Stimulated activated CD8-positive, alpha-beta memory T cell treated with anti-CD3 and anti-CD28 coated beads, Interleukin-2, amount 100 ng/mL, for 1 hour (primary cell): ENCODE measurements at places on chromosomes 16 and 17.

DNA sequence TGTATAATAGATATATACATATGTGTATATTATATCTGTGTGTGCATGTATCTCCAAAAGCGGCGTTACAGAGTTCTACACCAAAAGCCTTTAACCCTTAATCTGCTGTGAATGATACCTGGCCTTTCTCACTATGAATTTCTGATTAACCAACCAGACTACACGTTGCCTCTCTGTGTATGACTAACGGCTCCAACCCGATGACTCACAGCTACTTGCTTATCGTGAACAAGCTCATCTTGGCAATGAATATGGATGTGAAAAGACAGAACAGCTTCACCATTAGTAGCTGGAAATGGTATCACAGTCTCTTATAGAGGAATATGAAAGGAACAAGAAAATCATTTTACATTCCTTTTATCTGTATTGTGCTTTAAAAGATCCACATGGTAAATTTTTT is 23.8 kb upstream of the ARHGAP44 start:
- DNase-seq: no peak

DNA sequence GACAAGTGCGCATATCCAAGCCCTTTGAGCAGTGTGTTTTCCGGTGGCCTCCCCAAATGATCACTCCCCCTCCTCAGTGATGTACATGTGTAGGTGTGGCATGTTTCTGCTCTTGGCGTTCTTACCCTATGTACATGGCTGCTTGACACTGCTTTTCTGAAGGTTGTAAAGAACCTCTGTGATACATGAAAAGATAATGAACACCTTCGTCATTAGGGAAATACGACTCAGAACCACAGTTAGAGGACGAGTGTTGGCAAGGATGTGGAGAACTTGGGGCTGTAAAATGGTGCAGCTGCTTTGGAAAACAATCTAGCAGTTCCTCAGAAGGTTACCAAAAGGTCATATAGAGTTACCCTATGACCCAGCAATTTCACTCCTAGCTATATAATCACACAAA is 28.6 kb downstream of the CEP95 start:
- no peak for DNase-seq

- no peak for DNase-seq
Measured at GRCh38 chr17:3730881-3731429, 7.3 kb downstream of the HASPIN start.

GRCh38 chr17:70021726-70022125 is 53.3 kb upstream of the KCNJ16 start:
- no peak for DNase-seq

DNA sequence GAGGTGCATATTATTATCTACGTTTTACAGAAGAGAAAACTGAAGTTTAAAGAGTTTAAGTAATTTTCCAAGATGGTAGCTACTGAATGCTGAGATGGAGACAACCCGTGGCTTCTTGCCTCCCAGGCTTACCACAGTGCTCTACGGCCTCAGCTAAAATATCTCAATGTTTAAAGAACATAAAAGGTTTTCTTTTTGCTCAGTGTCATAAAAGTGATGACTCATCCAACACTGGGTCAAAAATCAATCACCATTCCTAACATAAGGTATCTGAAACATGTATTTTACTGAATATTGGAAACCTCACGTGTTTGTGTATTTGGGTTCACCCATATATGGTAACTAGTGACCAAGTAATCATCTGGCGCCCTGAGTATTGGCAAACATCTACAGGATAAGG is 18.4 kb downstream of the ABCA9 start:
- DNase-seq: no peak

- DNase-seq: no peak
Measured at GRCh38 chr17:62565817-62566216, 61.7 kb upstream of the MRC2 start.

DNA sequence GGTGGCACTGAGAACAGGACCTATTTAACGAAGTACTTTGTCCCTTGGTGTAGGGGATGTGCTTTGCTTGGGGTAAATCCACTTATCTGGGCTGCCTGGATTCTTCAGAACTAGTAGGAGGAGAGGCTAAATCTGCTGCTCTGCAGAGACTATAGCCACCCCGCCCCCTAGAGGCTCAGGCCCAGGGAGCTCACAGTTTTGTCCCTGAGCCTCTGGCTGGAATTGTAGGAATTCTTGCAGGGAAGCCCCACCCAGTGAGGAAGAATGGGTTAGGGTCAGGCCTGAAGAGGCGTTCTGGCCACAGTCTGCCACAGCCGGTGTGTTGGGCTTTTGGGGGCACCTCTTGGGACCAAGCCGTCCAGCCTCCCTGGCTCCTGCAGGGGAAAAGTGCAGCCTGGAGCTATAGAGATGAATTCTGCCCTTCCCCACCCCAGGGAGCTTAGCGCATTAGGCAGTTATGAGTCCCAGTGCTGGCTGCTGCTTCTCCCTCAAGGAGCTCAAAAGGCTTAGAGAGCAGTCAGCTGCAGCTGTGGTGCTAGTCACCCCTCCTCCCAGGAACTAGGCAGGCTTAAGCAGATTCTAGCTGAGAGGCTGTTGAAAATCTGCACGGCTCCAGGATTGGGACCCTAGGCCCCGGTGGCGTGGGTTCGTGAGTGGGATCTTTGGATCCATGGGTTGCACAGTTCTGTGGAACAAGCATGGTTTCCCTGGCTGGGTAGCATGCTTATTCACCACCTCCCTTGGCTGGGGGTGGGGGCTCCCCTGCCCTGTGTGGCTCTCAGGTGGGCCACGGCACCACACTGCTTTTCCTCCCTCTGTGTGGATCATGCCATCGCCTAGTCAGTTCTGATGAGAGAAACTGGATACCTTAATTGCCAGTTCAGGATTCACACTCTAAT is 237.4 kb upstream of the TOM1L1 start:
- DNase-seq: no peak

GRCh38 chr16:89067677-89068443 is 25.8 kb upstream of the ACSF3 start:
- no peak for DNase-seq

DNA sequence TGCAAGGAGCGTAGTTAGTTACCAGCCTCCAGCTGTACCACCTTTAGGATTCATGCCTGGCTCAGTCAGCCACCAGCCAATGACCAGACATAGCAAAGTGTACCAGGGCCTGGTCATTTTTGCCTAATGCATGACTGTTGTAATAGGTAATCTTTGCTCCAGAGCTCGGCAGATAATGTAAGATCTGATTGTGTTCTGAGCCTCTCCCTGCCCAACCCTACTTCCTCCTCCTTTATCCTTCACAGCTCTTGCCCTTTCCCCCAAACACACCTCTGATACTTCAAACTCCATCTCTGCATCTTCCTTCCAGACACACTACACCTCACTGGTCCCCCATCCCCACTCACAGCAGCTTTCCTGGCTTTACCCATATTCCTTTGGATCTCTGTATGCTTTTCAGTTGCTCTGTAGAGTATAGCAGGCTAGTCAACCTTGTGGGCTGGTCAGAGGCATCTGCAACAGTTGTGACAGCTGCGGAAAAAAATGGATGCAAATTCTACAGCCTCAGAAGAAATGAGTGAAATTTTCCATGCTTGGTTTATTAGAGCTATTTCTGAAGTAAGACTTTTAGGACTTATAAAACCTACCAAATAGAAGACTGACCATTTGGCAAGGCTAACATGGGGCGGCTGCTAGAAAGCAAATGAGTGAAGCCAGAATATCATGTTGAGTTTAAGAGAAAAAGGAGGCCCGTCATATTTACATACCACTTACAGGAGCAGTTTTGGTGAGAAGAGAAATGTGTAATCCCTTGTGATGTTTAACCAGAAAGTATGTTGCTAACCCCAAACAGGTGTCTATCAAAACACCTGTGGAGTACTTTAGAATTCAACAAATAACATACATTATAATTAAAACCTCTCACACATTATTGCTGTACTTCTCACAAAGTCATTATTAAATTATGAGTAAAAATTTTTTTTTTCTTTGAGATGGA is 19.9 kb upstream of the C16orf87 start:
- DNase-seq: no peak

DNA sequence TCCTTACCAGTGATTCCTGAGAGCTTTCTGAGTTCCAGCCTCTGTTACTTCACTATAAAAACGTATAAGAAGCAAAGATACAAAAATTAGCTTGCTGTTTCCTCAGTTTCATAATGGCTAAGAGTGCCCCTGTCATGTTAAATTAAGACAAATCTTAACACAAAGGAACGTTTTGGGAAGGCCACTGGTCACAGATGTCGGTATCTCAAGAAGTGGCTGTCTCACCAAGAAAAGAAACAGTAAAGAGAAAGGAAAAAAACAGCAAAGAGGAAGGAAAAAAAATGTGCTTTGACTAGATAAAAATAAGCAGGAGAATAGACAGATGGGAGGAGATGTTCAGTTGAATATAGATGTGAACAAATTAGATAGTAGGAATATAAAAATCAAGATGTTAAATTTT is 94.8 kb upstream of the AKTIP start:
- no peak for DNase-seq

DNA sequence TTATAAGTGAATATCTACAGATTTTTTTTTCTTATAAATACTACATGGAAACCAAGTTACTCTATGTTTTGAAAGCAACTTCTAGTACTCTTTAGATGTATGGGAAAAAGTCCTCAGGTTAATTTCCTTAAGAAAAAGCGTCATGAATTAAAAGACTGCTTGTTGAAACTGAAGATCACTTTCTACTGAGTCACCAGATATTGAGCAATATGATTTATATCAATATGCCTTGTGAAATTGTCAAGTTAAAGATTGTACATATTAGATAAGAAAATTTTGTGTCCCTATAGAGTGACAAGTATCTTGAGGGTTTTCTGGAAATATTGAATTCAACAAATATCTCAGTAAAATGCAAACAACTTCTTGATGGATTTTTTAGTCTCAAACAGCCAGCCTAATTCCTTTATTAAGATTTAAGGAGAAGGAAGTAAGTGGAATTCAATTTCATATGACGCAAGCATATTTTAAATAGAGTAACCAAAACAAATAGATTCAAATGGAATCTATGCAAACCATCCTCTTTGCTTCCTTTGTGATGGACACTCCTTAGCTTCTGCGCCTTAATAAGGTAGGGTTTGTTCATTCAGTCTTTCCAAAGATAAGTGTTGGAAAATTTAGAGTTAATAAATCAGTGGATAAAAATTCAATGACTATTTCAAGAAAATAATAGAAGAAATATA is 16.6 kb downstream of the KRT12 start:
- DNase-seq: no peak

GRCh38 chr16:72989579-72990551 is 58.1 kb downstream of the ZFHX3 start:
- no peak for DNase-seq

GRCh38 chr16:81518439-81518757 is 73.8 kb downstream of the CMIP start:
- DNase-seq: no peak

GRCh38 chr16:55944377-55944802 is 69.2 kb upstream of the CES5A start:
- DNase-seq: peak; percentile 8

DNA sequence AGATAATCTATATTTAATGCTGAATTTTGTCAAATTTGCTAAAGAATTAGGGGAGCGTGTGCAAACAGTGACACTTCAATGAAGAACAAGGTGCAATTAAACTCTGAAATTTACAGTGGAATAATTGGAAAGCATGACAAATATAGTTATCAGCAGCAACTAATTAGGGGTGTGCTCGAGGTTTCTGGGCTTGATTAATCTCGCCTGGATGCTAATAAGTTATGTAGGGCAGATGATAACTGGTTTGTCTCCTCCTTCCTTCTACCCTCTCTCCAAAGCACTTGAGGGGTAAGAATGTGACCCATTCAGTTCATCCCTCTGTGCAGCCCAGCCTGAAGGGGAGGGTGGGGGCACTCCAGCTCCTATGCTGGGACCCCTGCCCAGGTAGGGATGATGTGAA is 21.9 kb downstream of the MRM1 start:
- DNase-seq: no peak

DNA sequence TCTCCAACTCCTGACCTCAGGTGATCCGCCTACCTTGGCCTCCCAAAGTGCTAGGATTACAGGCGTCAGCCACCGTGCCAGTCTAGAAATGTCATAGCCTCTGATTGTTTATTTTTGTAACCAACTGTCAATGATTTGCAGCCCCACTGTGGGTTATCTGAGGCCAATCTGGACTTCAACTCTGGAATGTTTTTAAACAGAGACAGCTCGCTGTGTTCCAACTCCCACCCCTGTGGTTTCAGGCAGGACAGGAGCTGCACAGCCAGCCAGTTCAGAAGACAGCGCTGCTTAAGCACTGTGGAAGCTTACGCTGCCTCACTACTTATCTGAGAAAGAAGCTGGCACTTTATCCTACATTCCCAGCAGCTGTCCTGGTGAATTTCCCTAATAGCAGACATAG is 19.5 kb downstream of the MRM3 start:
- no peak for DNase-seq

GRCh38 chr17:32267690-32268205 is 2.1 kb downstream of the RHBDL3 start:
- no peak for DNase-seq

DNA sequence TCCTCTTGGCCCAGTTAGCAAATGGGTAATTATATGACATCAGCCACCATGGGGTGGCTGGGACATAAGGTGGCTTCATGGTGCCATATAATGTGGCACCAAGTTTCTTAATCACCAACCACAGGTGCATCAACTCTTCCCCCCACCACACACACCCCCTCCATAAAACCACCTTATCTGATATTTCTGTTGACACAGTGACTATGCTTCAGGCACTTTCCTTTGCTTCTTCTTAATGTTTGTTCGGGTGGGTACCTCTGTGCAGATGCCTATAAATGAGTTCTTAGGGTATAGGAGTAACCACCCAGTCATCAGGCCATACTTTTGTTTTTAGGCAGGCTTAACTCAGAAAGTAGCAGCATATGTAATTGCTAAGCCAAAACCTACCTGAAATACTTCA is 29.5 kb downstream of the RNF43 start:
- no peak for DNase-seq

- DNase-seq: no peak
Measured at GRCh38 chr17:71792966-71793365, 327.9 kb upstream of the SOX9 start.

DNA sequence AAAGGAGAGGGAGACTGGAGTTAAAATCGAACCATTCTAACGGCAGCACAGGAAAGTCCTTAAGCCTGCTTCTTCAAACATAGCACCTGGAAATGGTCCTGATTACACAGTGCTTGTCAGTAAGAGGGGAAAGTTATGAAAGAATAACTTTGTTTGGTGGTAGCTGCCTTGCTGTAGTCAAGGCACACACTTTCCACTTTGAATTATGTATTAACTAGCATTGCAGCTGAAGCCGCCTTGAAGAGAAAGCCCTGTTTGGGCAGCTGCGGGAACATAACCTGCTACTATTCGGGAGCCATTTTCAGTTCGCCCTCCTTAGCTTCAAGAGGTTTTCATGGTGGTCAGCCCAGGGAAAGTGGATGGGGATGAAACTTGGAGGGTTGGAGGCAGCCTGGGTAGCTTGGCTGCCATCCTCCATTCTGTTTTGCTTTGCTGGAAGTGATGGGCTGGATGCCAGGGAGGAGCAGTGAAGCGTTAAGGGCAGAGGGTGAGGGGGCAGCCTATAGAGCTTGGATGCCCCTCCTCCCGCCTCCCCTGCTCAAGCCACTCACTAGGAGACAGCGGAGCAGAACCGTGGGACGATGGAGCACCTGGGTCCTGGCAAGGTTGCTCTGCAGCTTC is 5.3 kb upstream of the HAS3 start:
- no peak for DNase-seq

GRCh38 chr17:50458270-50458669 is 10.4 kb downstream of the CHAD start:
- no peak for DNase-seq
